ENCODE measurements at places on chromosomes 3 and 15. TPM values are rescaled to one million over a fixed set of nuclear protein-coding genes. Genes with fewer than 3 reads are reported as not detected.

Gene LRRC34
- total RNA-seq = 6.9 TPM

DNA sequence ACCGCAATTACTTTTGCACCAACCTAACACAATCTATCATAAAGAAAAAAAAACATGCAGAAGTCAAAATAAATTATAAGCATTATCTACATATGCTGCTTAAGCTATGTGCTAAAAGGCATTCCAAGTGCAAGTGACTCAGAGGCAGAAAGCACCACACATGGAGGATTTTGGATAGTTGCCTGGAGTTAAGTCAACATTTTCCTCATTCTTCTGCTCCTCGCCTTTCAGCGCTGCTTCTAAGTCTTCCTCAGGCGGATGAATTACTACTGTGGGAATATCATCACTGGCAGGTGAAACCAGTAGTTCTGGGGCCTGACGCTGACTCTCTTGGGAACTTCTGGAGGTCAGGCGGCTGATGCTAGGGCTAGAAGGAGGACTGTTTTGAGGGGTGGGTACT is 53.1 kb downstream of the SLC4A7 start:
- DNase-seq = no peak

- DNase-seq = no peak
Observed at GRCh38 chr15:32942401-32942841, 224.6 kb downstream of the GREM1 start.

GRCh38 chr3:61882253-61882652 is 320.9 kb downstream of the PTPRG start:
- no peak for DNase-seq

Gene TTLL13
- total RNA-seq = 1.5 TPM
